ENCODE measurements at places on chromosomes 4 and X.

GRCh38 chrX:35357656-35358055, 415.1 kb downstream of the FAM47B start:
- DNase-seq = no peak

DNA sequence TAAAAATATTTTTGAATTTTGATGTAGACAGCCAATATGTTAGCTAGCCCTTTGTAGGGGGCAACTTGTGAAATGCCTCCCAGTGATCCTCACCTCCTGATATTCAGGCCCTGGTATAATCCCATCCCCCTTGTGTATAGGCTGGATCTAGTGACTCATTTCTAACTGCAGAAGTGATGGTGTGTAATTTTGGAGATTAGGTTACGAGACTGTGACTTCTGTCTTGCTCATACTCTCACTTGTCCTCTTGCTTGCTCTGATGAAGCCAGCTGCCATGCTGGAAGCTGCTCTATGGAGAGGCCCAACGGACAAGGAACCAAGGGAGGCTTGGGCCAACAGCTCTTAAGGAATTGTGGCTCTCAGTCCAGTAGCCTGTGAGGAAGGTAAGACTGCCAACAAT, 61.7 kb downstream of the GPR82 start:
- DNase-seq = no peak

DNA sequence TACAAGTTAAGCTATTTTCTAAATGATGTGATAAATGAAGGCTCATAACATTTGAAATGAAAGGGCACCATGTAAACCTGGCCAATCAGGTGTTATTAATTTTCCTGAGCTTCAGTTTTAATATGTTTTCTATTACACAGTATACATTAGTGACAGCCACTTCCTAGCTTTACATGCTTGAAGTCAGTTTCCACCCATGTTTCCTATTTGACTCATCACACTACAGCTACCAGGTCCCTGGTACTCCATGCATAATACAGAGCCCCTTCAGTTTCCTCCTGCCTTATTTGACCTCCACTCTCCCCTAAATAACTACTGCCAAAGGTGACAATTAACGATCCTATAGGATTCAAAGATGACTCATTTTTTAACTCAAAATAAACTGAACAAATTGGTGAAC, 18.3 kb downstream of the ZNF518B start:
- DNase-seq = no peak

- DNase-seq = no peak
Measured at GRCh38 chrX:103480526-103480925, 38.8 kb downstream of the RAB40A start.

- DNase-seq = no peak
Measured at GRCh38 chr4:78971326-78971725, 32.1 kb upstream of the PAQR3 start.

DNA sequence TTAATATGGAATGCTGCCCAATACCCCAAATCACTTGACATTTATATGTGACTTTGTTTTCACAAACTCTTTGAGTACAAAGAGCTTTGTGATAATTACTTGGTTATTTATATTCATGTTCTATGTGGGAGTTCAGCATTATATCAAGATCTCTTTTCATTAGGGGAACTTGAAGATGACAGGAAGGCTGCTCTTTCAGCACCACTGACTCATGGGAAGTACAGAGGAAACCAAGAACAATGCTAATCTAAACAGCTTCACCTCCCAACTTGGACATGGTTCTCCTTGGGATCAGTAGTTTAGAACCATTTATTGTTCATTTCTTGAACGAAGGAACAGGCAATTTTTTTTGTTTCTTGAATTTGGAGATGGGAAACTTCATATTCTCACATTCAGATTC, 184.0 kb upstream of the AFF2 start:
- DNase-seq = peak; percentile 21

DNA sequence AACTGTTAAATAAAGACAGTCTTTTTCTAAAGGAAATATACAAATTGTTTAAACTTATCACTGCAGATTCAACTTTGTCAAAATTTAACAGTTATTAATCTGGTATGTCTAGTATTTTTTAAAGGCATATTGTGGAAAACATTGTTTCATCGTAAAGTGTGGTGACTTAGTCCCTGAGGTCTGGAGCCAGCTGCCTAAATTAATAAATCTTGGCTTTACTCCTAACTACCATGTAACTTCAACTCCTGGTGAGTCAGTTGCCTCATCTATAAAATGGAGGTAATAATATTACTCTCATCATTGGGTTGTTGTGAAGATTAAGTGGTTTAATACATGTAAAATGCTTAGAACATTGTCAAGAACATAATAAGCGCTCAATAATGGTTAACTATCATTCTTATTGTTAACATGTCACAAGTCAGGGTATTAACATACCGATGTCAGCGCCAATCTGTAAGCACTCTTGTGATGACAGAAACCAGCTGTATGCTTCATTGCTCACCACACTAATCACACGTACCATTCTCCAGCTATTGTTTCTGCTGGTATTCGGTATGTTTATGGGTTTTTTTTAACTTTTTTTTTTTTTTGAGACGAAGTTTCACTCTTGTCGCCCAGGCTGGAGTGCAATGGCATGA, 14.1 kb upstream of the SMIM43 start:
- DNase-seq = no peak
